ENCODE measurements at places on chromosomes 13 and 19.
A peak's percentile ranks its signal among the peaks of the same experiment; 100 is the strongest.

- peak; percentile 66 for DNase-seq
Observed at GRCh38 chr19:15260939-15261338, 28.7 kb upstream of the EPHX3 start.

- DNase-seq, result no peak
Observed at GRCh38 chr19:47499371-47499770, 15.4 kb upstream of the KPTN start.

DNA sequence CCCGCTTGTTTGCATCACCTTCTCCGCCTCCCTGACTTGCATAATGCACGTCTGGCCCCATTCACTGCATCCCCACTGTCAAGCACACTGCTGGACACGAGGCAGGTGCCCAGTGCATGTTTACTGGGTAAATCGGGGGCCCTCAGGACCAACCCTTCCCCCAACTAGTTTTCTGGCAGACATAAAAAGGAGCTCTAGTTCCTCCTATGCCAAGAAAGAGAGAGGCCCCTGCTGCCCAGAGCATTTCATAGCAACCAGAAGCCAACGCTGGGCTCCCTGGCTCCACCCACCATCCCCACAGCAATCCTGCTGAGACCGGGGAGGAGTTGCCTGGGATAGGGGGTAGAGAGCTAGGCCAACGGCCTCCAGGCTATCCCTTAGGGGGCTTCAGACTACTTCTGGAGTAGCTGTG, 23.2 kb downstream of the ANKRD27 start:
- no peak for DNase-seq

DNA sequence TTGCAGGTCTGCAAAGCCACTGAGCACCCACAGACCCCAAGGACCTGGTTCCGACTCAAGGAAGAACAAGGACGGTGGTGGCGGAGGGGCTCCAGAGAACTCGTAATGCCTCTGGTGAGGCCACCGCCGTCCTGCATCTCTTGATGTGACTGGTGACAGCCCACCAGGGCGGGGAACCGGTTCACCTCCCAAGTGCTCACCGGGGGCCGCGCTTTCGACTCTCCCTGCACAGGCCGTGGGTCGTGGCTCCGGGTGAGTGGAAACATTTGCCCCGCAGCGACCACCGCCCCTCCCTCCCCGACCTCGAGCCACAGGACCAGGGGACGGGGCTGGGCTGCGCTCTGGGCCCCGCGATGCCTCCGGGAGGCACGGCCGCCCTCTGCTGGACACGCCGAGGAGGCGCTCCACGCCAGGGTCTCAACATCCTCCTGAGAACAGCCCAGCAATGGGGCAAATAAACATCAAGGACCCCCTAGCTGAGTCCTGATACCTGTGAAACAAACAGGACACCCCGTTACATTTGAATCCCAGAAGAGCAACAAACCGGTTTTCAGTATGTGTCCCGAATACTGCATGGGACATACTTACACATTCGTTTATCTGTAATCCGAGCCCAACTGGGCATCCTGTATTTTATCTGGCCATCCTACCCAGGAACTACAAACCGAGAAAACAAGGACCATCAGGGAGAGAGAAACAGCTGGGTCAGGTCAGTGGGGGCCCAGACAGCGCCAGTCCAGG, 3.9 kb upstream of the PLPP2 start:
- DNase-seq, result peak; percentile 49

DNA sequence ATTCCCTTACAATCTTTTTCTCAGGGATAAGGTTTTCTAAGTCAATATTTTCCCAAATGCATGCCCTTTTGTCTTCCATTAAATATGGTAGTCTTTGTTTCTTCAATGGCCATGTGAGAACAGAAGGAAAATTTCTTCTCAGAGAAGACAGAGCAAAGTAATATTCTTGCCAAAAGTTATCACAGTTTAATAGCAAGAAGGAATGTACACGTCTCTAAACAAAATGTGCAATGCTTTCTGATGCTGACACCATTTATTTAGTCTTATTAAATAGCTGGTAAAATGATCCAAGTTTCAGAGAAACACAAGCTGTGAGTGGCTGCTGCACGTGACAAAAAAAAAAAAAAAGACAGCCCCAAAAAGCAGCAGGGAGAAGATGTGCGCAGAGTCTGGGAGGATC, 542.5 kb downstream of the GPC6 start:
- no peak for DNase-seq

DNA sequence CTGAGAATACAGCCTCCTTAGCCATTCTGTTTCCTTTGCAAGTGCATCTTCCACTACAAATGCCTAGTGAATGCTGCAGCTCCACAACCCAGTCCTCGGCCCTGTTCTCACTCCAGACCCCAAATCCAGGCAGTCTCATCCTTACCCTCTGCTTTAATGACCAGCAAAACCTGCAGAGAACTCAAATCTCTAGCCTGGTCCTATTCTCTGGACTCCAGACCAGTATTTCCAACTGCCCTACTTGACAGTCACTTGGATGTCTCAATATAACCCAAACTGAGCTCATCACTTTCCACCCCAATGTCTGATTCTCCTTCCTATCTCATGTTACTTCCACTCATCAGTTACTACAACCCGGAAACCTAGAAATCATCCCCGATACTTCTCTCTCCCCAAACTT, 2.6 kb upstream of the EBPL start:
- no peak for DNase-seq

GRCh38 chr19:3162418-3163229, 15.9 kb upstream of the S1PR4 start:
- DNase-seq, result no peak

- DNase-seq, result no peak
Observed at GRCh38 chr19:29700498-29700897, 14.6 kb downstream of the C19orf12 start.

GRCh38 chr13:60152904-60153303, 10.8 kb downstream of the DIAPH3 start:
- DNase-seq, result no peak

- DNase-seq, result peak; percentile 75
Observed at GRCh38 chr19:14048443-14049153, 13.3 kb downstream of the PALM3 start.

DNA sequence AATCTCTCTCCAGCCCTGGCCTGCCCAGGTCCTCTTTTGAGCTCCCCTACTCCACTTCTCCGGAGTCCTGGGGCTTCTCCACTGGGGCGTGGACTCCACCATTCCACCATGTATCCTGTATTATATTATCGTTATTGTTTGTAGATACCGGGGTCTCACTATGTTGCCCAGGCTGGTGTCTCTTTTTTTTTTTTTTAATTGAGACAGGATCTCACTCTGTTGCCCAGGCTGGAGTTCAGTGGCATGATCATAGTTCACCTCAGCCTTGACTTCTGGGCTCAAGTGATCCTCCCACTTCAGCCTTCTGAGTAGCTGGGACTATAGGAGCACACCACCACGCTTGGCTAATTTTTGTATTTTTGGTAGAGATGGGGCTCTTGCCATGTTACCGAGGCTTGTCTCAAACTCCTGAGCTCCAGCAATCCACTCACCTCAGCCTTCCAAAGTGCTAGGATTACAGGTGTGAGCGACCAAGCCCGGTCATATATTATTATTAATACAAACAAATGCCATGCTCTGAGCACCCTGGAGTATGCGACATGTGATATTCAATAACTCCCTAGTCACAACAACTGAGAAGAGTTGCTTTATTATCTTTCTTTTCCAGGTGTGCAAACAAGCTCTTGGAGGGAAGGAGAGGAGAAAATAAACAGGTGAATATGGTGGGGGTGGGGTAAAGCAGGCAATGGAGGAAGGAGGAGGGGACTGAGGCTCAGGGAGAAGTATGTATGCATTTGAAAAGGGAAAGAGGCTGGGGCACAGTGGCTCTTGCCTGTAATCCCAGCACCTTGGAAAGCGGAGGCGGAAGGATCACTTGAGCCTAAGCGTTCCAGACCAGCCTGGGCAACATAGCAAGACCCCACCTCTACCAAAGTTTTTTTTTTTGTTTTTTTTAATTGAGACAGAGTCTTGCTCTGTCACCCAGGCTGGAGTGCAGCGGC, 2.8 kb upstream of the CERS4 start:
- no peak for DNase-seq

DNA sequence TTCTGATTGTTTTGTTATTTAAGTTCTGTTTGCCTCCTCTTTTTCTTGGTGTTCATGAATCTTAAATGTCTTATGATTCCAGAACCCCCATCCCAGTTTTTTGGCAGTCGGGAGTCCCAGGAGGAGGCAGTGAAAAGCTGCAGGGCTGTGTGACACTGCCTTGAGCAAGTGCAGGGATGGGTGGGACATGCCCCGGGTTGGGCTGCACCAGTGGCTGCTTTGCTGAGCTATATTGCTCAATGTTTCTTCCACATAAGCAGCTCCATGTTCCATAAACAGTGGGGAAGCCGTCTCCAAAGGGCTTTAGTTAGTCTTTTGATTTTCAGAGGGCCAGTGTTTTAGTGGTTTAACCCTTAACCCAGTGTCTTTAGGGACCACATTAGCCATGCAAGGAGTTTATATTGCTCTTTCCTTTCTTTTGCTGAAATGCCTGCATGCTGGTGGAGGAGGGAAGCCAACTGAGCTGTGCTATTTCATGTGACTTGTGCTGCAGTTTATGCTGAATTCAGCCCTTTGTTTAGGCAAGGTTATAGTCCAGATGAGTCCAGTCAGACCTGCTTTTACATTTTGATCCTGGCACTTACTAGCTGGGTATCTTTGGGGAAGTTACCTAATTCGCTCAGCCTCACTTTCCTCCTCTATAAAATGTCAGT, 13.1 kb downstream of the ATP8A2 start:
- no peak for DNase-seq

- DNase-seq, result no peak
Observed at GRCh38 chr13:27783111-27783510, 9.2 kb upstream of the GSX1 start.

- no peak for DNase-seq
Observed at GRCh38 chr13:45728759-45729158, 26.6 kb downstream of the CBY2 start.

DNA sequence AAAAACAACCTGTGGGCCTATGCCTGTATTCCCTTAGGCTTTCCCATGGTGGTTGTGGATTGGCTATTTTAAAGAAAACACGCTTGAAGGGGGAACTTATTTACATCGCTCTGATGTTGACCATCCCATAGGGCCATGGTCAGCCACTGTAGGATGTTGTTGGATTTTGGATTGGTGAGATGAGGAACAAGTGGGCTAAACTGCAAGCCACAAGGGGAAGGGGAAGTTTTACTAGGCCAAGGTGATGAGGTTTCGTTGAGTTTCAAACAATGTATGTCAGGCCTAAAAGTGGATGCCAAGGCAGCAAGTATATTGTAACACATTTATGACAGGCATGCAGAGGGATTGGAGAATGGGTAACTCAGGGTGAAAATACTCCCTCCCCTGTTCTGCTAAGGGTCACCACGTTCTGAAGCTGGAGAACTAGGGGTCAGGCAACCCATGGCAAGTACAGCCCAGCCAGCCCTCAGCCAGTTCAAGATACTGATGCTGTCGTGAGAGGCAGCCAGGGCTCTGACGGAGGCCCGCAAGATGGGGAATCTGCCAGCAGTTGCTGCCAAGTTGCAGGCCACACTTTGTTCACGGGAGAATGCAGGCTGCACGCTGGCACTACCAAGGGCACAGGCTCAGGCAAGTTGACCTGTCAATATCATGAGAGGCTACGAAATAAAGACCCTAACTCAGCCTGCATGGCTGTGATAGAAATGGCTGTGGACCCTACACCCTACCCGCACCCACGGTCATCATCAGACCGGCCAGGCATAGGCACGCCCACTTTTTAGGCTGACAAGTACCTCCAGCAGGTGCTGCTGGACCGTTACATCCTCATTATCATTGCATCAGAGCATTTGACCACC, 11.1 kb downstream of the IRGC start:
- DNase-seq, result no peak

- no peak for DNase-seq
Observed at GRCh38 chr13:97885641-97886040, 67.8 kb upstream of the IPO5 start.

DNA sequence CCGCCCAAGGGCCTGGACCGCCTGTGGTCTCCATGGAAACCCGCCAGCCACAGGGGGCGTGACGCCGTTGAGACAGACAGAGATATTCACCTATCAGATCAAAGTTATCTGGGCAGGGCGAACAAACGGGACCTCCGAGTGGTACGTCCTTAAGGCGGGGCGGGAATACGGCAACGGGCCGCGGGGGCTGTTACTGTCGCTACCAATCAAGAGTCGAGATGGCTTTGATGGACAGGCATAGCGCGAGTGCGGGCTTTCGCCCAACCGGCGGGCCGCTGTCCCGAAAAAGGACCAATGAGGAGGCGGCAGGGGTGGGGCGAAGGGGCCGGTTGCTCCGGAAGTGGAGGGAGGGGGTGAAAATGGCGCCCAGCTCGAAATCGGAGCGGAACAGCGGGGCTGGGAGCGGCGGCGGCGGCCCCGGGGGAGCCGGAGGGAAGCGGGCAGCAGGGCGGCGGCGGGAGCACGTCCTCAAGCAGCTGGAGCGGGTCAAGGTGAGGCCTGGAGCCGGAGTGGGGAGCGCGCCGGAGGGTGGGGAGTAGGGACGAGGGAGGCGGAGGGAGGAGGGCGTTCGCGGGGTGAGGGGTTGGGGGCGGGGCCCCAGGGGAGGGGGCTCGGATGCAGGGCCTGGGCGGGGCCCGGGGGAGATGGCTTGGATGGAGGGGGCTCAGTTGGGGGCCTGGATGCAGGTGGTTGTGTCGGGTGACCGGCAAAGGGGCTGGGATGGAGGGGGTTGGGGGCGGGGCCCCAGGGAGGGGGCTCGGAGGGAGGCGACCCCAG, at the start of gene DCAF15:
Gene DCAF15, plus strand, starts transcription at position 356 of the 777 bp plus-strand sequence. Its CDS starts 4 bp downstream, at position 360.
- peak; percentile 99 for DNase-seq

DNA sequence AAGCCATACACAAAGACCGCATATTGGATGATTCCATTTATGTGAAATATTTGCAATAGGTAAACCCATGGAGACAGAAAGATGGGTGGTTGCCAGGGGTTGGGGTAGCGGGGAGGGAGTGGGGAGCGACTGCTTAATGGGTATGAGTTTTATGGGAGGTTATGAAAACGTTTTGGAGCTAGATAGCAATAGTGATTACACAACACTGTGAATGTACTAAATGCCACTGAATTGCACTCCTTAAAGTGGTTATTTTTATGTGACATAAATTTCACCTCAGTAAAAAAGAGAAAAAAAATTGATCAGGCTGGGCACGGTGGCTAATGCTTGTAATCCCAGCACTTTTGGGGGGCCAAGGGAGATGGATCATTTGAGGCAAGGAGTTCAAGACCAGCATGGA, 36.6 kb downstream of the GRIK5 start:
- no peak for DNase-seq

DNA sequence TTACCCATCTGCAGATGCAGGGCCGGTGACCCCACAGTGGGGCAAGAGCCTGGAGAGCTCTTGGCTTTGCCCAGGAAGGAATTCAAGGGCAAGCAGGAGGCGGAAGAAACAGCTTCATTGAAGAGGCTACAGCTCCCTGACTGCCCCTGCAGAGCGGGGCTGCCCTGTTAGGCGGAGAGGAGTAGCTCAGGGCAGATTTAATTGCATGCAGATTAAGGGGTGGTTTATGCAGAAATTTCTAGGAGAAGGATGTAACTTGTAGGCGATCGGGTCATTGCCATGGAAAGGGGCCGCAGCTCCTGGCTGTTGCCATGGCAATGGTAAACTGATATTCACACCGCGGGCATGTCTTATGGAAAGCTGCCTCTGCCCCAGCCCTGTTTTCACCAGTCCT, 94.1 kb downstream of the ATP11A start:
- DNase-seq, result no peak

DNA sequence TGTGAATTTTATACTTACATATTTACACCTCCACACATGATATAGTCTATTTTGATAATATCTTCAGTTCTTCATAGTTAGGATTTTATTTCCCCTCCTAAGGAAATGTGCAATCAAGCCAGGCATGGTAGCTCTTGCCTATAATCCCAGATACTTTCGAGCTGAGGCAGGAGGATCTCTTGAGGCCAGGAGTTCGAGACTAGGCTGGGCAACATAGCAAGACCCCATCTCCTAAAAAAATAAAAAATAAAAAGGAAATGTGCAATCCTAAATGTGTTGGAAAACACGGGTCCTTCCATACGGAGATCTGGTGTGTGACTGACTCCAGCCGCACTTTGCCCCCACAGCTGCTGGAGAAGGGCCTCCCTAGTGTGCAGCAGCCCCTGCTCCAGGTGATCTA, 71.5 kb downstream of the ZAR1L start:
- DNase-seq, result no peak

Measured in head of caudate nucleus (tissue), 42 donors.